ENCODE measurements at places on chromosomes 1 and 21.

DNA sequence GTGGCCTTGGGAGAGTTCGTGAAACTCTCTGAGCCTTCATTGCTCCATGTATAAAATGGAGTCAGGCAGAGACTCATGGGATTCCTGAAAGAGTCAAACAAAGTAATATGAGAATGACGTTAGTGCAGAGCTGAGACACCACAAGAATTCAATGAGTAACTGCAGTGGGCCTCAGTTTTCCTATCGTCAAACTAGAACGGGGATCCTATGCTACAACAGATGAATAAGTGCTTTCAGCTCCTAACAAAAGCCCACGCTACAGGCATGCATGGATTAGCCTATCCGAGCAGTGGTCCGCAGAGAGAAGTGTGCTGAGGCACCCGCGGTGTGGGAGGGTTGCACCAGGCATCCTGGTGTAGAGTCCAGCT is 124.7 kb downstream of the SYF2 start:
- DNase-seq = no peak

DNA sequence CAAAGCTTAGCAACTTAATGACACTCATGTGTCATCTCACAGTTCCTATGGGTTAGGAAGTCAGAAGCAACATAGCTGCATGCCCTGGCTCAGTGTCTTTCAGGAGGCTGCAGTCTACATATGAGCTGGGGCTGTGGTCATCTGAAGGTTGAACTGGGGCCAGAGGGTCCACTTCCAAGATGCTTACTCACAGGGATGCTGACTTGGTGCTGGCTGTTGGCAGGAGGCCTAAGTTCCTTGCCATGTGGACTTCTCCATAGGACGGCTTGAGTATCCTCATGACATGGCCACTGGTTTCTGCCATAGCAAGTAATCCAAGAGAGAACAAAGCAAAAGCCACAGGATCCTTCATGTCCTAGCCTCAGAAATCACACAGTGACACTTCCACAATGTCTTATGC is 12.1 kb upstream of the FAM43B start:
- DNase-seq = no peak

DNA sequence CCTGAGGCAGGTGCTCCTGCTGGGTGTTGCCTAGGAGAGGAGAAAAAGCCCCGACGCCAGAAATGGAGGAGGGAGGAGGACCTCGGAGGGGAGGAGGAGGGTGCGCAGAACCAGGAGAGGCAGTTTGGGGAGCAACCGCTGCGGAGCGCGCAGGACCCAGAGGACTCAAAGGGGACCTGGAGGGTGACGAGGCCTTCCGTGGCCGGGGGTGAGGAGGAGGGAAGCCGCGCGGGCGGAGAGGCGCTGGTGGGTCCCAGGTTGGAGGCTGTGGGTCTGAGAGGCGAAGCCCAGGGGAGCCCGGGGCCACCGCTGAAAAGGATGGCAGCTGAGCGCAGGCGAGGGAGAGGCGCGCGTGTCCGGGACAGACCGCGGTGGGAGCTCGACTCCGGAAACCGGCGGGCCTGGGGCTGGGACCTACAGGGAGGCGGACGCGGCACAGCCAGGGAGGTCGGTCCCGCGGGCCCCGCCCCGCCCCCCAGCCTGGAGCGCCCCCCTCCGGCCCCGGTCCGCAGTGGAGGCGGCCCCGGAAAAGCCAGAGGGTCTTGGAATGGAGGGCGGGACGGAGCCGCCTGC is 15.1 kb downstream of the RNF223 start:
- peak; percentile 74 for DNase-seq

- DNase-seq = peak; percentile 68
Measured at GRCh38 chr1:155044812-155045657, 6.1 kb upstream of the ADAM15 start.

GRCh38 chr1:209580577-209580976 is 2.9 kb upstream of the CAMK1G start:
- DNase-seq = no peak

- no peak for DNase-seq
Measured at GRCh38 chr1:200921571-200922110, 26.9 kb downstream of the INAVA start.

- no peak for DNase-seq
Measured at GRCh38 chr1:185193756-185194155, 36.8 kb downstream of the SWT1 start.

GRCh38 chr1:156887734-156888133 is 5.8 kb upstream of the PEAR1 start:
- DNase-seq = no peak

DNA sequence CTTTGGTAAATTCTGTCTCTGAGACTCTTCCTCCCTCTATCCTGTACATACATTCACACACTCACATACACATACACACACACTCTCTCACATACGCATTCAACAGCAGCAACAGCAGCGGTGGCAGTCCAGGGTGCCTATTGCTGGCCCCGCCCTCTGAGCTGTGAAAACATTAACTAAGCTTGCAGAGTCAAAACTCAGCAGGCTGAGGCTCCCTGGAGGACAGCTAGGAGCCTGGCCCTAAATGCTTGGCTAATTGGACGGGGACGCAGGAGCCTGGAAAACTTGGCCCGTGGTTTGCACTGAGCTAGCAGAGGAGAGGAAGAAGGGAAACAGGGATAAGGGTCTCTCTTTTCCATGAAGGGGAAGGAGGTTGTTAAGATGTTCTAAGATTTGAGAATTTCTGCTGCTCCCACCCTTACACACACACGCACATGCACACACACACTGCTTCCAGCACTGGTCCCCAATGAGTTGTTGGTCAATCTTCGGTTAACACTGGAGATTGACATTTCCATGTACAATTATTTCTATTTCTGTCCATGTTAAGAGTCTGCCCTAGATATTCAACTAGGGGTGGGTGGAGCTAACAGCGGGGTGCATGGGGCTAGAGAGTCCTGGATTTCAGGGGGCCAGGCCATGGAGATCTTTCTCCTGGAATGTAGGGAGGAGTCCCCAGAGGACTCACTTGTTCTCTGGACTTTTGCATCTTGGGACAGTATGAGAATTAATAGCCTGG is 94.2 kb downstream of the PLXNA2 start:
- no peak for DNase-seq

- DNase-seq = no peak
Measured at GRCh38 chr1:206468571-206468970, 1.7 kb upstream of the IKBKE start.

DNA sequence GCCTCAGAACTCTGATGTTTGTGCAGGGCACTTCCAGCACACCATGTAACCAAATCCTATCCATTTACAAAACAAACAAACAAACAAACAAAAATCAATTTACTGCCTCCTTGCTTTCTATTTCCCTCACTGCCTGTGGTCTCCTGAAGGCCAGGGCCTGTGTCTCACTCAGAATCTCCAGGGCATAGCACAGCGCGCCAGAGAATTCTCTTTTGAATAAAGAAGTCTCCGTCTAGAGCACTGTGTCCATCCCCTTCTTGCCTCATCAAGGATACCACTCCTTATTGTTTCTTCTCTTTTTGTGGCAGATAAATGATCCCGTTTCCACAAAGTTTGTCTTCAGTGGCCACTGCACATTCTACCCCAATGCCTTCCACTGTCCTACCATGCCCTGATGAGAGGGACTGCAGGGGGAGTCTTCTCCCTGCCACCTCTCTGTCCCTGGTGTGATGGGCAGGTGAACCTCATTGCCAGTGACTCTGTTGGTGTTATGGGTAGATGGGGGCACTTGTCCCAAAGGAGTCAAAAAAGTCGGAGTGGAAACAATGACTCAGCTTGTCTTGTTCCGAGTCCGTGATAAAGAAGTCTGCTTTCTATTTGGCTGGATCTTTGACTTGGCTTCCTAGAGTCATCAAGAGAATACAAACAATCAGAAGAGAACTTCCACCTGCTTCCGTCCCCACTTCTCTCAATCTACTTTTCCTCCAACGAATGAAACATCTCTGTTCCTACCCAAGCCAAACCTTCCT is 30.0 kb downstream of the XCL2 start:
- DNase-seq = no peak
